Peyer's patch (tissue), 4 donors: ENCODE measurements at places on chromosomes 2 and 18.

- DNase-seq, result peak; percentile 24
Measured at GRCh38 chr2:195898505-195899191, 170.0 kb downstream of the DNAH7 start.

- no peak for DNase-seq
Measured at GRCh38 chr2:151967829-151968722, 130.8 kb downstream of the CACNB4 start.

DNA sequence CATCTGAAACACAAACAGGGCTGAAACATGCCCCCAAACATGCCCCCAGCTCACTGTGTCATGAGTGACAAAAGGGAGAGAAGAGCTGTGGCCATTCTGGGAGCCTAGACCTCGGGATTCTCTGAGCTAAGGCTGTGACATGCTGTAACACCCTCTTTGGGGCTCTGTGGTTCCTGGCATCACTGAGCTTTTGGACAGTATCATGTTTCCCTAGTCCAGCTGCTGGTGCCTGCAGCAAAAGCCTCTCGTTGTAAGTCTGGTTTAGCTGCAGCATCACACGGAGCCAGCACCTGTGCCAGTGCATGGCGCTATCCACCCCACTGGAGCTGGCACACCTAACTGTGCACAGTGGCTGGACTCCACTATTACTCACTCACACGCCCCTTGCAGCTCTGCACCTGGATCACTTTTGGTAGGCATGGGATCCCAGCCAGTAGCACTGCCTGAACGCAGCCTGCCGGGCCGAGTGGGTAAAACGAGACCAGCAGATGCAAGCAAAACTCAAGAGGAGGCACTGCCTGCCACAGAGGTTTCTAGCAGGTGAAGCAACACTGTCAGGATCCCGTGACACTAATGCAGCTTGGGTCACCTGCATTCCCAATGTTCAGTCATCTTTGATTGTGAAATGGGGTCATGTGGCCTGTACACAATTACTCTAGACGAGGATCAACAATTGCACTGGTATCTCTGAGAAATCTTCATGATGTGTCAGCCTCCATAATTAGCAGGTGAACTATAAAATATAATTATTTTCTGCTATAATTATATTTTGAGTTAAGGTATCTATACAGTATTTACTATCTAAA lies 547.2 kb downstream of the ZNF804A start:
- DNase-seq, result no peak

GRCh38 chr2:132671151-132671835 lies 1.3 kb upstream of the LYPD1 start:
- no peak for DNase-seq

DNA sequence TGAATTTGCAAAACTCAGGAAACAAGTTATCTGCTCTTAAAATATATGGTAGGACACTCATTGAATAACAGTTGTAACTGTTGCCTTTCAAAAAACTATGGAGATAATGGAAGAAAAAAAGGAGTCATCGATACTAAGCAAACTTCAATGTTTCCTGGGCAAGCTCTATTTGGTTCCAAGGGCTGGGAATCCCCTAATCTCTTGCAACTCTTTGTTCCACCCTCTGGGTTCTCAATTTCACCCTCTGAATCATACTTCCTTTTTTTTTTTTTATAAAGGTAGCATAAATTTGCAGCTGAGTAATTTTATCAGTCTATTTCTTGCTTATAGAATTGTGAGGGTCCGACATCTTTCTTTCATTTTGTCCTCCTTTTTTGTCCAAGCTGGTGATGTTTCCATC lies 36.7 kb downstream of the SLC9A4 start:
- no peak for DNase-seq

GRCh38 chr2:54573537-54573919 lies 117.4 kb downstream of the SPTBN1 start:
- DNase-seq, result no peak

GRCh38 chr2:208266936-208267335 lies 881 bp downstream of the PIKFYVE start:
- no peak for DNase-seq
